Natural killer cell (primary cell): ENCODE measurements at places on chromosomes 7 and 10.

DNA sequence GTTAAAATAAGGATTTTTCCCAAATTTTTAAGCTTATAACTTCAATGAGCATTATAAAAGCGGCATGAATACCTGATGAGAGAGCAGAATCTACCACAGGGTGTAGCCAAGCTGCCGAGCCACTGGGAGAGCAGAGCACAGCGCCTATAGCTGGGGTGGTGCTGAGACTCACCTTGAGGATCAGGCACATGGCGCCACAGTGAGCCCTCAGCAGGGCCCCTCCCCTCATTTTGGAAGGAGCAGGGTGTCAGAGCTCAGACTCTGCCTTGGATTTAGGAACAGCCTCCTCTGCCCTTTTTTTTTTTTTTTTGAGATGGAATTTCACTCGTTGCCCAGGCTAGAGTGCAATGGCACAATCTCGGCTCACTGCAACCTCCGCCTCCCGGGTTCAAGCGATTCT lies 118.6 kb downstream of the SRPK2 start:
- peak; percentile 27 for DNase-seq

DNA sequence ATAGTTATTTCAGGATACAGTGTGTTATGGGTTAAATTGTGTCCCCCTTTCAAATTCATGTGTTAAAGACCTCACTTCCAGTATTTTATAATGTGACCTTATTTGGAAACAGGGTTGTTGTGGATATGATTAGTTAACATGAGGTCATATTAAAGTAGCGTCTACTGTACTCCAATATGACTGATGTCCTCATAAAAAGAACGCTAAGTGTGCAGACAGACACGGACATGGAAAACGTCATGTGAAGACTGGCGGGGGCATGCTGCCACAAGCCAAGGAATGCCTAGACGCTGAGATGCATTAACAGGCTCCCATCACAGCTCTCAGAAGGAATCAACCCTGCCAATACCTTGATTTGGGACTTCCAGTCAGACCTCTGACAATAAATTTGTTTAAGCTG lies 1.5 kb upstream of the WDR37 start:
- DNase-seq: no peak

GRCh38 chr10:86438091-86438749 lies 71.6 kb upstream of the GRID1 start:
- DNase-seq: no peak

GRCh38 chr7:90210981-90211380 lies 559 bp upstream of the STEAP2 start:
- no peak for DNase-seq

GRCh38 chr10:62037890-62038608 lies 136.6 kb downstream of the ARID5B start:
- no peak for DNase-seq

DNA sequence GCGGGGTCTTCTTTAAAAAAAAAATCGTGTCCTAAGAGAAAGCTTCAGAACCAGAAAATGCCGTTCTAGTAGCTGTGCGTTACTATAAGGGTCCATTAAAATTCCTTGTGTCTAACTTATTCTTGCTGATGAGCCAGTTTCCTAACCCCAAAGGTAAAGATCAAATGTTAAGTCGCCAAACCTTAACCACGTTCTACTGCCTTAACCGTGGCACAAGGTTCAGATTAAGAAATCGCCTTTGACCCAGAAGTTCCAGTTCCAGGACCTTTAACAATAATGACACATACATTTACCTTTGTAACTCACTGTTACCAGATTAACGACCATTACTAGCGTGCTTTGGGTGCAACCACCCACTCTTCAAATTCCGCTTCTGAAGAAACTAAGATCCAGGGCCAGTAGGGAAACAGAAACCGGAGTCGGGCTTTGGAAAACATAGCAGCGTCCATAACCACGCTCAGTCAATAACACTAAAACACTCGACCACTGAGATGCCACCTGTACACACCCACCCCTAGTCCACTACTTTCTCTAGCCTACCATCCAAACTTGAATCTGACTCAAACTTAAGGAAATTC lies 620 bp downstream of the BET1 start:
- DNase-seq: no peak

- DNase-seq: no peak
Measured at GRCh38 chr10:69377933-69378332, 38.8 kb downstream of the TACR2 start.

GRCh38 chr10:118357841-118358240 lies 15.7 kb upstream of the FAM204A start:
- DNase-seq: no peak

GRCh38 chr7:102832674-102833073 lies 80.1 kb upstream of the LRRC17 start:
- no peak for DNase-seq
